ENCODE measurements at places on chromosomes 7 and 10. TPM values are rescaled to one million over a fixed set of nuclear protein-coding genes. Genes with fewer than 3 reads are reported as not detected.

Gene SKIDA1
- total RNA-seq: 0.46 TPM

Gene OPN4
- total RNA-seq: not detected

Gene PDZD7
- 0.46 TPM for total RNA-seq

DNA sequence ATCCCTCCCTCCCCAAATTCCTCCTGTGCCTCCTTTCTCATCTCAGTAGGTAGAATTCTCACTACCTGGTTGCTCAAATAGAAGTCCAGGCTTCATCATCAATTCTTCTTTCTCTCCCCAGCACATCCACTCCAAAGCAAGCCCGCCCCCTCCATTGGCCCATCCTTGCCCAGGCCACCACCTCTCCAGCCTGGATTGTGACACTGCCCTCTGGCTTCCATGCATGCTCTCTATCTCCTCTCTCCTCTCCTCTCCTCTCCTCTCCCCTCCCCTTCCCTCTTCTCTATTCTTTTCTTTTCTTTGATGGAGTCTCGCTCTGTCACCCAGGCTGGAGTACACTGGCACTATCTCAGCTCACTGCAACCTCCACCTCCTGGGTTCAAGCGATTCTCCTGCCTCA lies 144.9 kb downstream of the UBE2H start:
- DNase-seq: no peak

- no peak for DNase-seq
These were observed 23.2 kb downstream of the KPNA7 start for GRCh38 chr7:99184532-99185218.

- no peak for DNase-seq
These were observed 71.8 kb upstream of the CACNB2 start for GRCh38 chr10:18068401-18068800.

- no peak for DNase-seq
These were observed 18.8 kb upstream of the SLC35G1 start for GRCh38 chr10:93875032-93875358.

- no peak for DNase-seq
These were observed 162.8 kb upstream of the TNRC18 start for GRCh38 chr7:5586279-5586962.

- no peak for DNase-seq
These were observed 143.2 kb upstream of the RET start for GRCh38 chr10:42933448-42934340.

Gene CNOT4
- total RNA-seq: 11.4 TPM

- DNase-seq: no peak
These were observed 126.8 kb downstream of the RSU1 start for GRCh38 chr10:16690417-16690816.

Gene AGR3
- not detected for total RNA-seq

Gene GTF2IRD1
- total RNA-seq: 5.4 TPM

- no peak for DNase-seq
These were observed 194.9 kb upstream of the CDCA7L start for GRCh38 chr7:22140578-22140977.

Gene CUZD1
- total RNA-seq: 0.99 TPM

- DNase-seq: no peak
These were observed 574 bp downstream of the MARCHF5 start for GRCh38 chr10:92291616-92291865.

Gene NPY4R
- total RNA-seq: not detected

Gene PRKAR2B
- total RNA-seq: 84.7 TPM

Gene ASZ1
- not detected for total RNA-seq

- no peak for DNase-seq
These were observed 825 bp downstream of the TMEM176A start for GRCh38 chr7:150801242-150801945.

DNA sequence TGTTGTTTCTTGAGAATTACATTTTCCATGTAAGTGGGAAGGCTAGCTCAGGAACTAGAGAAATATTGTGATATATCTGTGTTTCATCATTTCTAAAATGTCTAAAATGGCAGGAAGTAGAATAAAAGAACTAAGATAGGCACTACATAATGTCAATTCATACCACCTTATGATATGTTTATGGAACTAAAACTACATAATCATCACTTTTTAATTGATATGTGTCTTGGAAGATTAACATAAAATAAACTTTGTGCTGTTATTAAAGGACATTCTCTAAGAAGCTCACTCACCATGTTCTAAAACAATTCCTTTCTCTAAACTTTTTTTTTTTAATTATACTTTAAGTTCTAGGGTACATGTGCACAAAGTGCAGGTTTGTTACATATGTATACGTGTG lies 83.5 kb upstream of the TAS2R16 start:
- DNase-seq: no peak

GRCh38 chr7:2730846-2731770 lies 43.1 kb downstream of the AMZ1 start:
- DNase-seq: no peak

- DNase-seq: no peak
These were observed 291.7 kb downstream of the AUTS2 start for GRCh38 chr7:69889976-69890351.

Gene ANKRD61
- total RNA-seq: 0.07 TPM

- DNase-seq: no peak
These were observed 56.5 kb downstream of the MMRN2 start for GRCh38 chr10:86900955-86901354.

Gene OR2A42
- under 0.01 TPM for total RNA-seq

Gene DNAJC12
- 0.13 TPM for total RNA-seq

GRCh38 chr10:32511599-32511998 lies 65.7 kb downstream of the CCDC7 start:
- DNase-seq: no peak

GRCh38 chr10:100522945-100523344 lies 3.3 kb upstream of the SEC31B start:
- no peak for DNase-seq

GRCh38 chr10:79898597-79899325 lies 50.1 kb downstream of the SFTPD start:
- no peak for DNase-seq

DNA sequence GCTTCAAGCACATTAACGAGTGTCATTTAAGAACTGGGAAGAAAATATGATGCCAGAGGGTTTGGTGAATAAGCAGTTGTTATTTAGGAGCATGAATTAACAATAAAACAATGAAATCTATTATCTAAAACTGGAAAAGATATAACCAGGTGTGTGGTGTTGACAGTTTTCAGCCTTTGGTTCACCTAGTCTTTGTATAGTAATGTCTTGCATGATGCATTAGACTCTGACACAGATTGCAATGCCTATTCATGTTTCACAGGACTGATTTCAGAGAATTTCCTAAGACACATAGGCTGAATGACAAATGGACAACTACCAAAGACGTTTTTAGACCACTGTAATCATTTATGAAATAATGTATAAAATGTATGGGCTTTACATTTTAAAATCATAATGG lies 135.1 kb upstream of the CAV2 start:
- no peak for DNase-seq

- DNase-seq: no peak
These were observed 504.9 kb downstream of the PTPRN2 start for GRCh38 chr7:158082761-158083160.
